ENCODE measurements at places on chromosomes 1 and 21.

GRCh38 chr1:214370615-214371014 lies 89.7 kb downstream of the SMYD2 start:
- no peak for DNase-seq

DNA sequence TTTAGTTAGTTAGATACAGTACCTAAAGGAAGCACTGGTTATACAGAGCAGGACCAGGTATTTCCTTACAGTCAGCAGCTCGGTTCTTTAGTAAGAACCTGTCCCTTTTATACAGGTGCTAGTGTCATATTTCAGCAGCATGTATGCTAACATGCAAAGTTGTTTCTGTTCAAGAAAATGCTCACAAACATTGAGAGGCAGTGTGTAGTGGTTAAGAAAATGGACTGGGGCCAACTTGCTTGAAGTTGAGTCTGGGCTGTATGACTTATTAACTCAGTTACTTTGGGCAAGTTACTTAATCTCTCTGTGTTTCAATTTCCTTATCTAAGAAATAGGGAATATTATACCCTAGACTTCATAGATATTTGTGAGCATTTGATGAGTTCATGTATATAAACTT lies 31.1 kb downstream of the AK4 start:
- DNase-seq: no peak

DNA sequence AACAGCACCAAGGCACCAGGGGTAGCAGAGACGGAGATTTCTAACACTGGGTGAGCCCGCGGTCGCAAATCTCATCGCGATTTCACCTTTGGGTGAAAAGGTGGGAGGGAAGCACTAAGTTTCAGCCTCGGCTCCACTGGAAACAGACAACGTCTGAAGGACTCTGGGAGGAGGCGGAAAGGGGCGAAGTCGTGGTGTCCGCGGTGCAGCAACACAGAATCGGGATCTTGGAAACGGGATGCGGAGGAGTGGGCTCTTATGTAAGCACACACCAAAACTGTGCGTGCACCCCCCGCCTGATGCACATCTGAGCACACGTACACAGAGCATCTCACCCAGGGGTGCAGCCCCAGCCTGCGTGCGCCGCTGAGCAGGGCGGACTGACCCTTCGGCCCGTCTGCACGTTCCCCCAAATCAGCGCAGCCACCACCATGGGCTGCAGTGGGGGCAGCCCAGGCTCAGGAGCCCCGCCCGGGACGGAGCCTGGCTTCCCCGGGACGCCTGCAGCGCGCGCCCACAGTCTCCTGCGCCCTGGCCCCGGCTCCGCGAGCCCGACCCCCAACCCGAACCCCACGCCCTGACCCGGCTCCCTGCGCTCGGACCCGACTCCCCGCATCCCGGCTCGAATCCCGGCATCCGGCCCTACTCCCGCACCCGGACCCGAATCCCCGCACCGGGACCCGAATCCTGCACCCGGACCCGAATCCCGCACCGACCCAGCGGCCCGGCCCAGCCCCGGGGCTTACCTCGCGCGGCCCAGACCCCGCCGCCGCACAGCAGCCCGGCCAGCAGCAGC lies 670 bp downstream of the CLSTN1 start:
- no peak for DNase-seq

- no peak for DNase-seq
Measured at GRCh38 chr1:5286244-5286643, 631.8 kb downstream of the AJAP1 start.

DNA sequence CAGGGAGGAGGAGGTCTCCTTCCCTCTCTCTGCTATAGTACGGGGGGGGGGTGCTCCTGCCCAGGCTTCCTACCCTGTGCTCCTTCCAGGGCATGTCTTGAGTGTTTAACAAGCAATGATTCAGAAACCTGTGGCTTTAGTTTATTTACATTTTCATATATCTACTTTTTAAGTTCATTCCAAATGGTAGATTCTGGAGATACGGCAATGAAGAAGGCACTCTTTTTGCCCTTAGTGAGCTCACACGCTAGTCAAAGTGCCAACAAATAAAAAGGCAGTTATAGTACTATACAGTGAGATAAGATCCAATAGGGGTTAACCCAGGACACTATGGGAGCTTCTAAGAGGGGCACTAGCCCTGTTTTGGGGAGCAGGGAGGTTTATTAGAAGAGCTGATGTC lies 169.3 kb upstream of the CACNA1E start:
- DNase-seq: no peak

- no peak for DNase-seq
Measured at GRCh38 chr1:36771240-36771639, 263.1 kb downstream of the GRIK3 start.

DNA sequence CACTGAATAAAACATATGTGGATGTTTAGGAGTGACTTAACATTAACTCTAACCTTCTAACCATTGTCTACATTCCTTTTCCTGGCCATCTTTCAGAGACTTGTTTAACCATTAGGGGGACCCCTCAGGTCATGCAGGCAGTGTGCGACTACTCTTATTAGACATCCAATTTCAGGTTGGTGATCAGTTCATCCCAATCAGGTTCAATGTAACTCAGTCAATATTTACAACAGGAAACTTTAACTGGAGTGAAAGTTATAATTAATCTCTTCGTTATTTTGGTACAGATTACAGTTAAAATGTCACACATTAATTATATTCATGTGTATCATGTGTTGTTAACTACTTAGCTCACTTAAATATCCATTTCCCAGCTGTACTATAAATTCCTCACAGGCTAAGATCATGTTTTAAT lies 68.8 kb upstream of the RGS1 start:
- peak; percentile 19 for DNase-seq

GRCh38 chr1:43531107-43531905 lies 623 bp downstream of the PTPRF start:
- DNase-seq: no peak

DNA sequence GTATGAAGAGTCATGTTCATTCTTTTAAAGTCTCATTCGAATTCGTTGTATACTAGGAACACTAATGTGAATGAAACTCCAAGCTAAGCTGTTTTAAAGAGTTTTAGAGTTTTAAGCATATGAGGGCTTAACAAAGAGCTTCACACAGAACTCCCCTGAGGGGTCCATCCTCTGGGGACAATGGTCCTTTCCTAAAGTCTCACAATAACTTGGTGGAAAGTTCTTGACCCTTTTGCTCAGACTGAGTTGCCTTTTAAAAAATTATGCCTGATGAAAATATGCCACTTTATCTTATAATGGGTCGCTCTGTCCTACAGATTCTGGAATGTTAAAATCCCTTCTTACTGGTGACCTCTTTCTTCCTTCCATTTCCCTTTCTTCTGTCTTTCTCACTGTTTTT lies 64.3 kb downstream of the RGL1 start:
- DNase-seq: no peak

DNA sequence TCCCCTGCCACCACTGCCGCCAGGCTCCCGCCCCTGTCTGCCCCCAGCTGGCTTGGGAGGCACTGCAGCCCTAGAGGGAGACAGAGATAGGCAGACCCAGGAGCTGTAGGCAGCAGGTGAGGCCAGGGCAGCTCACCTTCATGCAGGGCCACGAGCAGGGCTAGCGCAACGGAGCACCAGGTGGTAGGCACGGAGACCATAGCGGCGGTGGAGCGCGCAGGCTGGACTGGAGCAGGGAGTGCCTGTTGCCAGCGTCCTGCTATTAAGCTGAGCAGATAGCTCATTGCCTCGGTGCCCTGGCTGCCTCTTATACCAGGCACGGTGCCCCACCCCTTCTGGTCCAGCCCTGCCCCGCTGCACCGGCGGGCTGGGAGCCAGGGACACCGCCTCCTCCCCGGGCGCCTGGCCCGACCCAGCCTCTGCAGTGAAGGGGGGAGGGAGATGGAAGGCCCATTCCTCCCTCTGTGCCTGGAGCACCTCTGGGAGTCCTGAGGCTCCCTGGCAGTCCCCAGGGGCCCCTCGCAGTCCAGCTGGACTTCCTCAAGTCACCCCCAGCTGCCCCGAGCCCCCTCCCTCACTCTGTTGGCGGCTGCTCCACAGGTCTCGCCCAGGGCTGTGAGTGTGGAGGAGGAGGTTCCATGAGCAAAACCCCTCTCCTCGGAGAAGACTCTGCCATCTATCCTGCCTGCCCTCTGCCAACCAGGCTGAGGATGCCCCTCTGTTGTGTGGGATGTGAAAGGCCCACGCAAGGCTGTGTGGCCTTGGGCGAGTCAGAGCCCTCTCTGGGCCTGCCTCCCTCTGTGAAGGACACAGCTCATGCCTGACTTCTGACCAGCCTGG lies at the start of gene EDN2:
EDN2 (minus strand) TSS at position 282 of the 840 bp plus-strand sequence; CDS start at position 200, 82 bp downstream.
- DNase-seq: peak; percentile 50

- DNase-seq: no peak
Measured at GRCh38 chr1:1556505-1556904, 16.1 kb upstream of the TMEM240 start.

DNA sequence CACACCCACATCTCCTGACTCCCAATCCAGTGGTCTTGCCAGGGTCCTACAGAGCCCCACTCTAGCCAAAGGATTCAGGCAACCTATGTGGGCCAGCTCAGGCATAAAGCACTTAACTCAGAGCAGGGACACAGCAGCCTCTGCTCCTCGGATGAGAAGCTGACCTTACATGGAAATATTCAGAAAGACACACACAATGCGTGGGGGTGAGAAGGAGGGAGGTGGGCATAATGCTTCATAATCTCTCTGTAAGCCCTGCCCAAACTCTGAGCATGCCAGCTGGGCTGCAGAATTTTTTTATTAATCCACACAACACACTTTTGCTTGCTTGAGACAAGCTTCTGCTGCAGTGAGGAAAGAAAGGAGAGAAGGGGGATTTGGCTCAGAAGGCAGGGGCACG lies 21.6 kb downstream of the KCND3 start:
- DNase-seq: no peak

DNA sequence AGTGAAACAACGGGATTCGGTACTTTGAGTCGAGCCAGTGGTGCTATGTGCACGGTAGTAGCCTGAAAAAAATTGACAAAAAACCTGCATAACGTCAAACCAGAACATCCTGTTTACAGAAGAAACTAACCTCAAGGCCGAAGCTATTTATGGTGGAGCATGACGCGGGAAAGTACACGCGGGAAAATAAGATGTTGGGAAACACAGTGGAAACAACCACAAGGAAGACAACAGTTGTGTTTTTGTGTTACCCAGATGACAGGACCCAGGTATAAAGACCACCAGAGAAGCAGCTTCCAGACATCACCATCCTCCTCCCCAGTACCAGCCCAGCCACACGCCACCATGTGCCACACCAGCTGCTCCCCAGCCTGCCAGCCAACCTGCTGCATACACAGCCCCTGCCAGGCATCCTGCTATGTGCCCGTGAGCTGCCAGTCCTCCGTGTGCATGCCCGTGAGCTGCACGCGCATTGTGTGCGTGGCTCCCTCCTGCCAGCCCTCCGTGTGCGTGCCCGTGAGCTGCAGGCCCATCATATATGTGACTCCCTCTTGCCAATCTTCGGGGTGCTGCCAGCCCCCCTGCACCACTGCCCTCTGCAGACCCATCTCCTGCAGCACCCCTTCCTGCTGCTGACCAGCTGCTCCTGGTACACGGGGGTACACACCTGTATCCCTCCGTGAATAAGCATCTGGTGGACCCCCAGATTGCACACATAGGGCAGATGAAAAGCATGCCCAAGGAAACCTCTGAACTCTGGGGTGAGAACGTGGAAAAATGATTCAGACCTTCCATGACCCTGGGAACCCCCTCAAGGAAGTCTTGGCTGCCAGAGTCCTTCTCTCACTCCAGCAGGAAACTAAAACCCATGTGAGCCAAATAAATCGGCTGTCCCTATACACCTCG lies at the start of gene KRTAP12-3:
KRTAP12-3 (plus strand) TSS at position 298 of the 906 bp plus-strand sequence; CDS start at position 346, 48 bp downstream.
- peak; percentile 82 for DNase-seq

GRCh38 chr1:156108664-156109241 lies 5.8 kb upstream of the LMNA start:
- DNase-seq: no peak

DNA sequence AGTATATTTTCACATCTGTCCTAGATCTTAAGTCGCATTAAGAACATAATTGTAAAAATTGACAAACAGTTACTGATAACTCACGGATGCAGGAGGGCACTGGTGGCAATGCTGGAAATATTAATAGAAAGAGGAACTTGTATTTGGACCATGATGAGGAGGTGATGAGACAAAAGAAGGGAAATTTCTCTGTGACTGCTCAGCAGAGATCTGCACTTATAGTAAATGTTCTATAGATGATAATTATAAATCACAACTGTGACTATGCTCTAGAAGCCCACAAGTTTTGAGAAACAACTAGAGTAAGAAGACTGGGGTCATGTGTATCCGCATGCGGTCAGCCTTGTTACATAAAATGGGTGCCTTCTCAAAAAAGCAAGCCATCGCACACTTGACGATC lies 8.7 kb upstream of the DUSP12 start:
- DNase-seq: no peak

DNA sequence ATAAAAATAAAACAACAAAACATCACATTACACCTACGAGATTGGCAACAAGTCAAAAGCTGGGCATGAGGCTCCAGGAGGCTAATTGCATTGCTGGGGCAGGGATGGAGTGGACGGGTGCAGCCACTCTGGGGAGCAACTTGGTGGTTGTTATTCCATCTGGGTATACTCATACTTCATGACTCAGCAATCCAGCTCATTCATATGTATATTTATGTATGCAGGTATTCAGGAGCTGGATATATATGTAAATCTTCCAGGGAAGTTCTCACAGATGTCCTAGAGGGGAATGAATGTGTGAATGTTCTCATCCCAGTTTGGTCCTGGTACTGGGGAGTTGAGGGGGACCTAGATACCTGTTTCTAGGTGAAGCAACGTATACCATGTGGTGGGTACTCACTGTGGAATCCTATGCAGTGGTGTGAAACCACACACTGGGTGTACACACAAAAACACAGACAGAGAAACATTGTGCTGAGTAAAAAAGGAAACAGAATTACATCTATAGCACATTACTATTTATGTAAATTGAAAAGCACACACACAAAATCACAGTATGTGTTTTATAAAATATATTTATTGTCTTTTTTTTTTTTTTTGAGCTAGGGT lies 79.7 kb upstream of the RAB4A start:
- no peak for DNase-seq

GRCh38 chr1:8397511-8397910 lies 79.6 kb downstream of the SLC45A1 start:
- no peak for DNase-seq

DNA sequence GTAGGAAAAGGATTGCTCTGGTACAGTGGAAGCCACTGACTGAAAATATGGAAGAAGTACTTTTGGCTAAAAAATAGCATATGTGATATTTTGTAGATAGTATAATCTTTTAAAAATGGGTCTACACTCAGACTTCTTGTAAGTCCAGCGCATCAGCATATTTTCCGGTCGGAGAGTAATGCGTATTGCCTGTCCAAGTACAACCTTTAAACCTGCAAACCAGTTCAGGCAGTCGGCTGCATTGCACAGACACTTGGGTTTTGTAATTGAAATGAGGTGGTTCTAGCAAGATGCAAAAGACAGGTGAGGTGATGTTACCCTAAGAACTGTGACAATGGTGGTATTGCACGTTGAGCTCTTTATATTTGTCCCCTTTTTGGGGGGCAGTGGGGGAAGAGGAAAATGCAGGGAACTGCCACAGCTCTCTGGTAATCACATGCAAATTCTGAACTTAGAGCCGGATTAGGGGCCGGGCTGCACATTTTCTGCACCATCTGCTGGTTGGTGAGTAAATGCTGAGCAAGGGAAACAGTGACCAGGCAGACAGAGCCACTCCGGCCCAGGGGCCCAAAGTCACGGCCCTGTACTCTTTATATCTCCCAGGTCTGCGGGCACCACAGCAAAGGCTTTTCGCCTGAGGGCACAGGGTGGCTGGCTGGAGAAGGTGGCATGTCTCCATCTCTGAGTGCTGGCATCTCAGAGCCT lies 2.3 kb downstream of the GPR137B start:
- DNase-seq: no peak

Data from H4 (cell line).